ENCODE measurements at places on chromosomes 6 and 20.

DNA sequence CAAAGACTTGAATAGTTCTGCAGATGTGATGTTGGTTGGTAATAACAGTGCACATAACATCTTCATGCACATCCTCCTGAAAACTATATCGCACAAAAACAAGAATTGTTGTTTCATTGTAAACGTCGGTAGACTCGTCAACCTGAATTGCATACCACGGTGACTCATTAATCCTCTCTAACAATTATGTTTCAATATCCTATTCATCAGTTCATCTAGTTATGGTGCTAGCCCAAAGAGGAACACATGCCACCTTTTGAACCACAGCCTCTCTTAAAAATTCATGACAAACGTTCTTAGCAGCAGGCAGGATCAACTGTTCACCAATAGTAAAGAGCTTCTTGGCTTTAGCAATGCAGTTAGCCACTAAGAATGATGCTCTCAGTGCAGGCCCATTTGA is 25.0 kb downstream of the CRYBG1 start:
- DNase-seq: no peak

- no peak for DNase-seq
Observed at GRCh38 chr6:88609983-88610382, 353.4 kb downstream of the RNGTT start.

DNA sequence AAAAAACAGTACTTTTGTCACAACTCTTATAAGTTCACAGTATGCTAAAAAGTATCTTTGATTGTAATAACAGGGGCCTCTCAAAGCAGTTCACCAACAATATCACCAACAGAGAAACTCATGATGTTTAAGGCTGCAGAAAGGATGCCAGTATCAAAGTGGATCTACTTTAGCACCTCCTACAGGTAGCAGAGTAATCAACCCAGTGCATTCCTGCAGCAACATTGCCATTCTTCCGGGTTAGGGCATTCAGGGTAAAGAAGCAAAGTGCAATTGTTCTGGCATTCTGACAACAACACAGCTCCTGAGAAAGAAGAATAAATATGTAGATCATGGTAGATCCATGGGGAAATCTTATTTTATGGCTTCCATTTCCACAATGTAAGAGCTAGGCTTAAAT is 7.6 kb upstream of the SLC17A4 start:
- no peak for DNase-seq

DNA sequence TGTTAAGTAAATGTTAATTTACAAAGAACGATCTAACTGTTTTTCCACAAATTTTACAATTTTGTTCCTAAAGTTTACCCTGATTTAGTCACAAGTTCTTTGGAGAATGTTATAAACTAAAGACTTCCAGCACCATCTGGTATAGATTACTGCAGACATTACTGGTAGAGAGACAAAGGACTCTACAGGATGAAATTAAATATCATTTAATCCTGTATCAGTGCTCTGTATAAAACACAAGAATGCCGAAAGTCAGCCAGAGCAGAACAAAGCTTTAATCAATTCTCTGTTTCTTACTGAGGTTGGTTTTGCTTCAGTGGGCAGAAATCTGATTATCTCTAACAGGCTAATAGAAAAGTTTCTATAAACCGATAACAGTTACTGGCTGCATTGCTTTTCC is 763.6 kb downstream of the TENT5A start:
- no peak for DNase-seq
